ENCODE measurements at places on chromosomes 16 and 17.
A peak's percentile ranks its signal among the peaks of the same experiment; 100 is the strongest.

GRCh38 chr17:80876950-80877728 is 114.5 kb upstream of the CHMP6 start:
- DNase-seq = peak; percentile 92

GRCh38 chr17:27807567-27808470 is 7.5 kb upstream of the NOS2 start:
- DNase-seq = peak; percentile 77

DNA sequence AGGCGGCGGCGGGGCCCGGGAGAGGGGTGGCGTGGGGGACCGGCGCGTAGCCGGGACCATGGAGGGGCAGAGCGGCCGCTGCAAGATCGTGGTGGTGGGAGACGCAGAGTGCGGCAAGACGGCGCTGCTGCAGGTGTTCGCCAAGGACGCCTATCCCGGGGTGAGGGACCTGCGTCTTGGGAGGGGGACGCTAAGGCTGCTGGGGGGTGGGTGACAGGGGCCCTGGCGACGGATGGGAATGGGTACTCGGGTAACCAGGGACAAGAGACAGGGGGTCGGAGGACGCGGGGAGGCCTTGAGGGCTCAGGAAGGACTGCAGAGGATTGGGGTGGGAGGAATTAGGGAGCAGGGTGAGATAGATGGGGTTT is 243 bp downstream of the RND2 start:
- no peak for DNase-seq

- no peak for DNase-seq
These were observed 39.3 kb downstream of the TADA2A start for GRCh38 chr17:37446027-37446426.

DNA sequence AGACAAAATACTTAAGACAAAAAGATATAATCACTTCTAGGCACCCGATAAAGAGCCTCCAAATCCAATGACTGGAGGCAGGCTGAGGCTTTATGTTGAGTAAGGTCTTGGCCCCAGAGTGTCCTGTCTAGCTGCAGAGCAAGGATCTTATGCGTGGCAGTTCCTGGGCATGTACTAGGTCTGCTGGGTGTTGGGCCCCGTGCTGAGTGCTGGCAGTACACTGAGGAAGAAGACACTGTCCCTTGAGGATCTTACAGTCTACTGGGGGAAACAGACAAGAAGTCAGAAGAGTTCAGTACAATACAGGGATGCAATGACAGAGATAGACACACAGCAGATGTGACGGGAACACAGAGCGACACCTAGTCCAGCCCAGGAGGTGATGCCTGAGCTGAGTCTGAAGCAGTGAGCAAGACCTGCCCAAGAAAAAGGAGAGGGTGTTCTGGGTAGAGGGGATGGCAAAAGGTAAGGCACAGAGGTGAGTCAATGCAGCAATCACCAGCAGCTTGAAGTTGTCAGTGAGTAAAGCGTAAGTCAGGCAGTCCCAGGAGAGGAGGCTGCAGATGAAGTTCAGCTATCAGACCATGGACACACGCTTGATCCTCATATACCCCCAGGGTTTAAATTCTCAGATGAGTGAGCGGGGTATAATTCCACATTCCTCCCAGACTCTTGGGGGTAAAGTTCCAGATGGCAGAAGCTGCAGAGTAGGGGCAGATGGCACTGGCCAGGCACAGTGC is 18.1 kb downstream of the MAP3K14 start:
- no peak for DNase-seq

DNA sequence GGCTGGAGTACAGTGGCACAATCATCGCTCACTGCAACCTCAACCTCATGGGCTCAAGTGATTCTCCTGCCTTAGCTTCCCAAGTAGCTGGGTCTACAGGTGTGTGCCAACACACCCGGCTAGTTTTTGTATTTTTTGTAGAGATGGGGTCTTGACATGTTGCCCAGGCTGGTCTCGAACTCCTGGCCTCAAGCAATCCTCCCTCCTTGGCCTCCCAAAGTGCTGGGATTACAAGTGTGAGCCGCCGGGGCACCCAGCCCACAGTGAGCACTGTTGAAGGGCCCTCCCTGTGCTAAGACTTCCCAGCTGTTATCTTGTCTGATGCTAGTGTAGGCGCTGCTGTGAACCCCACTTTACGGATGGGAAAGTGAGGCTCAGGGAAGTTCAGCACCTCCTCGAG is 8.0 kb downstream of the CASKIN1 start:
- DNase-seq = no peak

DNA sequence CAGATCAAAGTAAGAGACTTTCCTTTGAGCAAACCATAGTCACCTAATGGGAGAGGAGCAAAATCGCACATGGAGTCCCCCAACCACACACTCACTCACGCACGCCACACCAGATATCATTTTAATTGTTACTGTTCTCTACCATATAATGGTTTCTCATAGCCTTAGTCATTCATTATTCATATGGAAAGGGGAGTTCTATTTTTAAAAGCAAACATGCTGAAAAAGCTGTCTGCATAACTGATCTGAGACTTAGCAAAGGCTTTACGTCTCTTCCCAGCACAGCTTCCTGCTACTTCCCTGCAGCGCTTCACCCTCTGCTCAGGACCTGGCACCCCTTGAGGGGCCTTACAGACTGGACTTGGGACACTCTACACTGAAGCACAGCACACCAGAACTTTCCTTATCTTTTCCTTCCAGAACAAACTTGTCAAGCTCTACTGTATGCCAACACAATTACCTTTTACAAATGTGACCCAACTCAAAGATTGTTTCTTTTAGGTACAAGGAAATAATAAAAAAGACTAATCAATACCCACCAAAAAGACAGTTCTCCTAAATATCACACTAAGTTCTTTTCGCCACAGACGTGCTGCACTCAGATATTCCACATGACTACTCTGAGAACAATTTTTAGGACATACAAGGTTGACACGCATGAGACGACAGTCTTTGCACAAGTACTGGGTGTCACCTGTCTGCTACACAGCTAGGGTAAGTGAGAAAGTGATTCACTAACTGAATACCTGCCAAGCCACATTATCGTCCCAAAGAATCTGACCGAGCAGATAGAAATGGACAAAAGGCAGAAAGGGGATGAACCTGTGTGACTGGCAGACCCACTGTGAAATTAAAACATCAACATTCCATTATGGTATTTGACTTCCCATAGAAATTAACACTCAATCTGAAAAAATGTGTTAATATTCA is 21.5 kb downstream of the SRP68 start:
- no peak for DNase-seq

- no peak for DNase-seq
These were observed 57.2 kb downstream of the NUP93 start for GRCh38 chr16:56787167-56787566.

DNA sequence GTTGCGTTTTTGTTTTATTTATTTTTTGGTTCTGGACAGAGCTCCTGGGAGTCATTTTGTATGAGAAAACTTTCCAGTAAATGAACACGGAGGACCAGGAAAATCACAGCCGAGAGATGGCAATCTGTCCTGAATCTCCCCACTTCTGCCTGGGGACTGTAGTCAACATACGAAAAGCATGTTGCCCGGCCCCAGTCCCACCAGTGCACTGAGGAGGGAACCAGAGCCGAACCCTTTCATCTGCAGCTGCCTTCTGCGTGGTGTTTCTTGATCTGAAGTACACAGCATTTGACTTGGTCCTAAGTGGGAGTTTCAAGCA is 18.9 kb downstream of the SNX11 start:
- DNase-seq = no peak

DNA sequence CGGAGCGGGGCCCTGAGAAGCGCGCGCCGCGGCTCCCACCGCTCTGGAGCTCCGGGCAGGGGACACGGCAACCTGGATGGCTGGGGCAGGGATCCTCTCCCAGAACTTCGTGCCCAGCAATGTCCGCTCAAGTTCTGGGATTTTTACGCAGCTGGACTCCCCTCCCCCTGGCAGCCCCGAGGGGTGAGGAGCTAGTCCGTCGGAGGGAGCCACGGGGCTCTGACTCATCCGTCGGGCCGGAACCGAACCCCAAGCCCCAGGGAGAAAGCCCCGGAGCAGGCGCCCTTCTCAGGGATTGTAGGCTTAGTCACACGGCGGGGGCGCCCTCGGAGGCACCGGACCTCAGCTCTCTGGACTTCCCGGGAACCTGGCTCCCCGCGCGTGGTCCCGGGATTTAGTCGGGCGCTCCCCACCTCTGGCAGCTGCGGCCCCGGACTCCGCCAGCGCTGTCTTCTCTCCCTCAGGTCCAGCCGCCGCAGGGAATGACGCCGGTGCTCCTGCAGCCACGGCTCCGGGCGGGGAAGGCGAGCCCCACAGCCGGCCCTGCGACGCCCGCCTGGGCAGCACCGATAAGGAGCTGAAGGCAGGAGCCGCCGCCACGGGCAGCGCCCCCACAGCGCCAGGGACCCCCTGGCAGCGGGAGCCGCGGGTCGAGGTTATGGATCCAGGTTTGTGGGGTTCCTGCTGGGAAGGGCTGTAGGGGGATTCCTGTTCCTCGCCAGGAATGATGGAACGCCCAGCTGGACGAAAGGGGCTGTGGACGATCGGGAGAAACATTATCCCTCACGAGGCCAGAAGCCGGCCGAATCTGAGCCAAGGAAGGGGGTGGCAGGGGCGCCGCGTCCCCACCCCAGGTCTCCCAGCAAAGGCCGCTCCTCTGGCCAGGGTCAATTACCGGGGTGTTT is 830 bp downstream of the SPHK1 start:
- DNase-seq = peak; percentile 60

Data from activated CD8-positive, alpha-beta T cell treated with anti-CD3 and anti-CD28 coated beads for 36 hours (primary cell).